ENCODE measurements at places on chromosomes 13 and 19.

DNA sequence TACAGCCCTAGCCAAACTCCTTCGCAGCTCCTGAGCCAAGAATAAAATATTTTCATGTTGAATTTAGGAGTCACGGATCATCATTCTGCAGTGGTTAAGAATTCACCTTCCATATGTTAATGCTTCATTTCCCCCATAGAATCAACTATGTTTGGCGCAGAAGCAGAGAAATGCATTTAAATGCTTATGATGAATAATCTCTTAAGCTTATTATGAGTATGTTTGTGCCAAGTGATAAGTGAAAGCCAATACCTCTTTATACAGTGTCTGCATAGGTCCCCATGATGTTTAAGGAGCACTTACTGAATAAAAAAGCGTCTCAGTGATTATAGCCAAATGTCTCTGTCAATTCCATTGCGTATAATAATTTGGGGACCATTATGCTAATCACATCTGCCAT, 32.7 kb upstream of the POMP start:
- no peak for DNase-seq

DNA sequence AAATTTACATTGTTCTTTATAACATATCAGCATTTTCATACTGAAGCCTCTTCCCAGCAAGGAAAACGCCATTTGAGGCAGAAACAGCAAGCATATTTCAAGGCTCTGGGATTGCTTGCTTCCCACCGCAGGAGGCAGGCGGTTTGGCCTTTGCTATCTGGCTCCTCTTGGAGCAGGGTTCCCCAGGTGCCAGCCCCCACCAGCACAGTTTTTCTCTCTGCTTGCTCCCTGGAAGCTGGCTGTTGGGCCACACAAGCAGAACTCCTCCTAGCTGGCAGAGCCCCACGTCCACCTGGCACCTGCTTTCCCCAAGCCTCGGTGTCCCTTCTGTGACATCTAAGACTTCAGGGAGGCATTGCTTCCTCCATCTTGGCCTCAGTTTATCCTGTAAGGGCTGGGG, 16.7 kb downstream of the GATAD2A start:
- no peak for DNase-seq

GRCh38 chr13:74047931-74048600, 86.1 kb downstream of the KLF12 start:
- DNase-seq: no peak

DNA sequence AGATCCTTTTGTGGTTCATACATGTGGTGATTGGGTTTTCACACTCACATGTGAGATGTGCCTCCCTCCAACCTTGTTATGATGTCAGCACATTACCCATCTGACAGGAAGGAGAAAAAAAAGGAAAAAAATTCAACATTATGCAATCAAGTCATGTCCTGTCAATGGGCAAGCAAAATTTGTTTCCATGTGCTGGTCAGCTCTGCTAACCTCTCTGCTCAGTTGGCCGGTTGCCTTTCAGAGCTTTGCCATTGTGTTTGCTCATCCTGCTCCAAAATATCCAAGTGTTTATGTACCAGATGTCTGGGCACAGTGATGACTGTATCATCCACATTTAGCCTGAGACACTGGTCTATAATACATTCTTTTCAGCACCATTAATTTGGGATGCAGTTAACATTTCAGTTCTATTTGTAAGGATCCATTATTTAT, 27.0 kb upstream of the METTL21C start:
- no peak for DNase-seq

- peak; percentile 74 for DNase-seq
Observed at GRCh38 chr19:47324502-47324901, 7.5 kb upstream of the C5AR2 start.

DNA sequence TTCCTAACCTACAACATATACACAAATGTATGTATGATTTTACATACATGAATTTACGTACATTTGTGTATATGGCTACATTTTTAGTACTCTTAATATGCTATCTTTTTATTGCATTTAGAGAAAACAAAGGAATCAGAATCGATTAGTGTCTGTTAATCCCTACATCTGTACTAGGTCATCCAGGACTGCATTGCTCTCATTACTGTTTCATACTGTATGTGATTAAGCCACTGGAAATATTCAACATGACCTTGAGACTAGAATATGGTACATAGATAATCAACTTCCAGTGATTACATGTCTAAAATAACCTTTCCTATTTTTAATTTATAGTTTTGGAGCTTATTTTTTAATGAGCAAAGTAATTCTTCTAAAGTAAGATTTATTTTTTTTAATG, 5.3 kb upstream of the MAB21L1 start:
- no peak for DNase-seq

DNA sequence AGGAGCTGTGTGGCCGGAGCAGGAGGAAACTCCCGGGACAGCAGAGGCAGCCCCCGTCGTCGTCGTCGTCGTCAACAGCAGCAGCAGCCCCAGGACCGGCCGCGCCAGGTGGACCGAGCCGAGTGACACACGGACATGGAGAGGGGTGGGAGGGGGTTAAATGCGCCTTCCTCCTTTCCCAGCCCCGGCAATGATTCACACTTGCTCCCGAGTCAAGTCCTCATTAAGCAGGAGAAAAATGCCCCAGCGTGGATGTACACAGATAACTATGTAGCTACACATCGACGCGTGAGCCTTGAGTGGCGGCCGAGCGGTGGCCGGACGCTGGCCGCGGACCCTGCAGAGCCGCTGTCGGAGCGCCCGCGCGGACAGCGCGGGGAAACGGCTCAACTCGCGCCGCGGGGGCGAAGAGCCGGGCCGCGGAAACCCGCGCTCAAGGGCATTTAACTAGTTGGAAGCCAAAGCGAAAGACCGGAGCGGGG, 645 bp downstream of the UBL3 start:
- peak; percentile 80 for DNase-seq

DNA sequence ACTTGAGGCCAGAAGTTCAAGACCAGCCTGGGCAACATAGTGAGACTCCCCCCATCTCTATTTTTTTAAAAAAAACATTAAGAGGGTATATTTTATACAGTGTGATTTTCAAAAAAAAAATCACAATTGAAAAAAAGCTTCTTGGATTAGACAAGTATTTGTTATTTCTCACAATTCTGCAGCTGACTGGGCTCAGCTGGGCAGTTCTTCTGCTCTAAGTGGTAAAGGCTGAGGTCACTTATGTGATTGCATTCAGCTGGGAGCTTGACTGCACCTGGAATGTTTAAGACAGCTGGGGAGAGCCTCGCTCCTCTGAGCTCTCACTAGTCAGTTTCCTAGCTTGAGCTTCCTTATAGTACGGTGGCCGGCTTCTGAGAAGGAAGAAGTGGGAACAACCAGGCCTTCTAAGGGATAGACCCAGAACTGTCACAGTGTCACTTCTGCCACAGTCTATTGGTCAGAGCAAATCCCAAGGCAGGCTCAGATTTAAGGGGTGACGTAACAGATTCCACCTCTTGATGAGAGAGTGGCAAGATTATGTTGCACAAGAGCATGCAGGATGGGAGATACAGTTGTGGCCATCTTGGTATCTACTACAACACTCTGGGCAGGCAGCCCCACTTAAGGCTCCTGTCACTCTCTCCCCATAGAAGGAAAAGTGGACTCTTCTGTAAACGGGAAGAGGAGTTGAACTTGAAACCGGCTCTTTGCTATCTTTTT, 19.7 kb upstream of the IRGC start:
- DNase-seq: no peak

DNA sequence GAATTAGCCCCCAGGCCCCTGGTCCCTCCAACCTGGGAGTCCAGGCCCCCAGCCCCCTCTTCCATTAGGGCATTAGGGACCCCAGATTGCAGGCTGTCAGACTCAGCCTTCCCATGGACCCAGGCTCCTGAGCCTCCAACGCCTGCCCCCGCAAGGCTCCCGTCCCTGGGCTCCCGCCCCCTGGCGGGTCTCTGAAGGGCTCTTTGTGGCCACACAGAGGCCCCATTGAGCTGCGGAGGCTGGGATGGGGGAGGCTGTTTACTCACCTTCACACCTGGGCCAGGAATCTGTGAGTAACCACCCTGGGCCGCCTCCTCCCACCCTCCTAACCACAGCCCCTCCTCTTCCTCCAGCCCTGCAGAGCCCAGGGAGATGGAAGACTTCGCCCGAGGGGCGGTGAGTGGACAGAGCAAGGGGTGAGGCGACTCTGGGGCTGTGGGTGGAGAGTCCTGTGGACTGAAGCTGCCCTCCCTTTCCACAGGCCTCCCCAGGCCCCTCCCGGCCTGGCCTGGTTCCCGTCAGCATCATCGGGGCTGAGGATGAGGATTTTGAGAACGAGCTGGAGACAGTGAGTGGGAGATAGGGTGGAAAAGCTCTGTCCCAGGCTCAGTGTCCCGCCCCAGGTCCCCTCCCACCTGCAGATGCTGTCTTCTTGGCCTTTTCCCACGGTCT, 4.9 kb downstream of the ARHGEF1 start:
- no peak for DNase-seq

GRCh38 chr13:79528759-79529191, 47.8 kb downstream of the NDFIP2 start:
- DNase-seq: no peak

GRCh38 chr13:106372199-106373155, 163.0 kb downstream of the EFNB2 start:
- no peak for DNase-seq

GRCh38 chr13:62209529-62209928, 793.9 kb upstream of the PCDH20 start:
- no peak for DNase-seq

DNA sequence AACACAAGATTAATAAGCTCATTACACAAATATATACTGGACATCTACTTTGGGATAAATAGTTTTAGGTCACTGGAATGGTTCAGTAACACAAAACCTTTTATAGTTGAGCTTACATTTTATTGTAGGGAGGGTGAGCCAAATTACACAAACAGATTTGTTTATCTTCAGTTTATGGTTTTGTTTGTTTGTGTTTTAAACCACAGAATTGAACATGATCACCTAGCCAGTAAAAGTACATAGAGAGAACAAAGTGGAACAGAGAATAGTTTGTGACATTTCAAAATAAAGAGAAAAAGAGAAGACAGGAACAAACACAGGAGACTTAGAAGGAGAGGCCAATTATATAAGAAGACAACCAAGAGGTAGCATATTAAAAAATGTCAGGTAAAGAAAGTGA, 1930.2 kb upstream of the PCDH20 start:
- DNase-seq: no peak

DNA sequence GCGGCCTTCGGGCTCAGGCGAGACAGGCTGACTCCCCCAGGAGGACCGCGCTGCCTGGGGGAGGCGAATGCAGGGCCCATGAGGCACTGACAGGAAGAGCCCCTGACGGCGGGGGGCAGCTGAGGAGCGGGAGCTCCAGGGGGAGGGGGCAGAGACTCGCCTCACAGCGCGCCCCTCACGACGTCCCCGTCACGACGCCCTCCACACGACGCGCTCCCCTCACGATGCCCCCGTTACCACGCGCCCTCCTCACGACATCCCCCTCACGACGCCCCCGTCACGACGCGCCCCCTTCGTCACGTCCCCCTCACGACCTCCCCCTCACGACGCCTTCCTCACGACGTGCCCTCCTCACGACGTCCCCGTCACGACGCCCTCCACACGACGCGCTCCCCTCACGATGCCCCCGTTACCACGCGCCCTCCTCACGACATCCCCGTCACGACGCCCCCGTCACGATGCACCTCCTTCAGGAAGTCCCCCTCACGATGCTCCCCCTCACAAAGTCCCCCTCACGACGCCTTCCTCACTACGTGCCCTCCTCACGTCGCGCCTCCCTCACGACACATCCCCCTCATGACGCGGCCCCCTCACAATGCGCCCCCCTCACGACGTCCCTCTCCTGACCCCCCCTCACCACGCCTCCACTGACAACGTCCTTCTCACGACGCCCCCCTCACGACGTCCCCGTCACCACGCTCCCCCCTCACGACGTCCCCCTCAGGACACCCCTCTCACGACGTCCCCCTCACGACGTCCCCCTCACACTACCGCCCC, 99.6 kb downstream of the ING1 start:
- DNase-seq: no peak

DNA sequence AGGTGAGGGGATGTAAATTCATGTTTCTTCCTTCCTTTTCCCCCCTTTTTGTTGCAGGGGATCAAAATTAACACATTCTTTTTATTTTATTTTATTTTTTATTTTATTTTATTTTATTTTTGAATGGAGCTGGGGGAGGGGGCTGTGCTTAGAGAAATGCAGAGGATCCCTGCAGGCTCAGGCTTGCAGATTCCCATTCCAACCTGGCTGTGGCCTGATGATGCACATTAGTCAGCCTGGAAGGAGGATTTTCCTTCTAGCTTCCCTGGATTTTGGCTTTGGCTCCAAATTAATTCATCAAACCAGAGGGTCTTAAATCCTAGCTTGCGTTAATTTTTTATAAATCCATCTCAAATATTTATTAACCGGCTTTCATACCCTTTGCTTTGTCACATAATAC, 67.0 kb downstream of the FREM2 start:
- DNase-seq: no peak

- no peak for DNase-seq
Observed at GRCh38 chr19:47657719-47658118, 48.8 kb downstream of the BICRA start.

GRCh38 chr19:8355631-8356402, 8.1 kb upstream of the ANGPTL4 start:
- DNase-seq: peak; percentile 63

- DNase-seq: no peak
Observed at GRCh38 chr19:6766357-6767080, 716 bp downstream of the SH2D3A start.

- DNase-seq: peak; percentile 25
Observed at GRCh38 chr19:33554821-33555220, 33.2 kb upstream of the PEPD start.

- no peak for DNase-seq
Observed at GRCh38 chr13:23159205-23159759, 21.5 kb upstream of the SGCG start.

DNA sequence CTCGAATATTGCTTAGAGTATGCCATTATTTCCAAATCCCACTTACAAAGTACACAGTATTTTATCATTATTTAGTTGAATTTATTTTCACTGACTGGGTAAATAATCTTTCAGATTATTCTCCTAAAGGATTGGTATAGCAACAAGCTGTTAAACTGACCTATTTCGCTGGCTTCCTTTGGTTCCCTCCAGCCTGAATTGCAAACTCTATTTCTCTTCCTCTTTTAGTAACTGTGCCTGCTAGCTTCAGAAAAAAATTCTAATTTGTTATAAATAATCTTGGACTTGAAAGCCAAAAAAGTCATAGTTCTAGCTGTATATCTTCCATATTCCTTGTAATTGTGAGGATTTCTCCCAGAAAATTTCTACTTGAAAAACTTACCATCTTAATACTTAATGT, 15.0 kb upstream of the CCNA1 start:
- no peak for DNase-seq

DNA sequence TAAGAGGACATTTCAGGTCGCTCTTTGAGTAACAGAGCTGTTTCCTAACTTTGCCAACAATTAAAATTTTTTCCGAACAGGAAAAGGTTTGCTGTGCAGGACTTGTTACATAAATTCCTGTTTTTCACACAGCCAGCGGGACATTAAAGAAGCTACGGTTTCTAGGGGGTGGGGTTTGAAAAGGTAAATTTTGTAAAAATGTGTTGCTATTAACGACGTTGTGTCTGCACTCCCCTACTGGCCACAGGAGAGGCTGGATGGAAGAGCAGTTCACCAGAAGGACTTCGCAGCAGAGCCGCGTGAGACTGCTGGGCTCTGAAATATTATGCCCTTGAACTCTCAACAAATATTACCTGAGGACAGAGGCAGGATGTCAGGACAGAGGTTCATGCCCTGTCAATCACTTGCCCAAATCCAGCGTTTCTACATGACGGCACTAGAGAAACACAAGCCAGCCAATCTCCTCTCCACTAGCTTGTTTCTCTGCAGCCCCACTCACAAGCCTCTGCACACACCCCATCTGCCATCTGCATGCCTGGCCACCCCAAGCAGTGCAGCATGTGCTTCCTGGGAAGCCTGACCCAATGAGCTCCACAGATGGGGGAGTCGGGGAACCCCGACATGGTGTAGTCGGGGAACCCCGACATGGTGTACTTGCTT, 102.0 kb downstream of the FOXO1 start:
- DNase-seq: no peak

Measured in tibial artery (tissue), 4 donors.